H7 (cell line): ENCODE measurements at places on chromosomes 16 and 17.

DNA sequence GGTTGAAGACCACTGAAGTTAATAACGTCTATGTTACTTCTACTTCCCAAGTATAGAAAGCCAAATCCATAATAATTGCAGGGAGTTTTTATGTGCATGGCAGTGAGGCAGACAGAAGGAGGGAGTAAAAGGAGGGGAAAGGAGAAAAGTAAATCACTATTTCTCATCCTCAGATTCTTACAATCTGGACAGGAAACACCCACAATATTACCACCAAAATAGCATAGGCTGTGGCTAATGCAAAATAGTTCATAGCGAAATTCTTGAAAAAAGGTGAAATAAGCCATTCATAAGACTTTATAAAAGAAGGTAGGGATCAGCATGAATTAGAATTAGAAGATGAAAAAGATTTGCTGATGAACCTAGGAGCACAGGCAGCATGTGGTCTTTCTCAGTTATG, 128.1 kb downstream of the KCNJ2 start:
- DNase-seq, result no peak

- DNase-seq, result no peak
Measured at GRCh38 chr16:87559945-87560344, 42.4 kb upstream of the JPH3 start.

DNA sequence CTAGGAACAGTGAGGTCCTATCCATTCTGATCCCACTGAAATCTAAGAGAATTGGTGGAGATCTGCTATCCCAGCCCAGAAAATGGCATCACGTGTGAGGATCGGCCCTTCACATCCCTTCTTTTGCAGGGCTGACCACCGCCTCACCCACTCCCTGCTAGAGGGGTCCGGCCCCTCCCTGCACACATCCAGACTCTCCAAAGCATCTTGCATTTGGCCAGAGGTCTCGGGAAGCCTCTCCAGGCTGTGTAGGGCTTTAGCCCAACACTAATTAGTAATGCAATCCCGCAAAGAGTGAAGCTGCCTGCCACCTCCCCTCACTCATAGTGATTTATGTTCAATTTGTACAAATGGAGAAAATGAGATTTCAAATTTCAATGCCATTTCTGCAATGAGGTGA, 434.4 kb upstream of the ZFHX3 start:
- no peak for DNase-seq

DNA sequence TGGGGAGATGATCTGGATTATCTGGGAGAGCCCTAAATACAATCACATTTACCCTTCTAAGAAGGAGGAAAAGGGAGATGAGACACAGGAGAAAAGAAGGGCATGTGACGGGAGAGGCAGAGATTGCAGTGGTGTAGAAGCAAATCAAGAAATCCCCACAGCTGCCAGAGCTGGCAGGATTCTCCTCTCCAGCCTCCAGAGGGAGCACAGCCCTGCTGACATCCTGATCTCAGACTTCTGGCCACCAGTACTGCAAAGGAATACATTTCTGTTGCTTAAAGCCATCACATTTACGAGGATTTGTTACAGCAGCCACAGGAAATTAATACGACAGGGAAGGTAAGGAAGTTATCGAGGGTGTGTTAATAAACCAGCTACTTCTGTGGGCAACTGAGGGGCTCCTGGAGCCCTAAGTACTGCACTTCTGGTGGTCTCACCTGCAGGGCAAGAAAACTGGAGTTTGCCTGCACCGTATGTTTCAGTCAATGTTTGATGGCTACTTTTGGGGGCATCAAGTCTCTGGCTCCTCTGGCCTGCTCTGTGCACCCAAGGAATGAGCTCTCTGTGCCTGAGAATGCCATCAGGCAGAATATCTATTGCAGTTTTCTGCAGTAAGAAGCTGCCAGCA, 22.9 kb upstream of the CDH13 start:
- DNase-seq, result peak; percentile 42

DNA sequence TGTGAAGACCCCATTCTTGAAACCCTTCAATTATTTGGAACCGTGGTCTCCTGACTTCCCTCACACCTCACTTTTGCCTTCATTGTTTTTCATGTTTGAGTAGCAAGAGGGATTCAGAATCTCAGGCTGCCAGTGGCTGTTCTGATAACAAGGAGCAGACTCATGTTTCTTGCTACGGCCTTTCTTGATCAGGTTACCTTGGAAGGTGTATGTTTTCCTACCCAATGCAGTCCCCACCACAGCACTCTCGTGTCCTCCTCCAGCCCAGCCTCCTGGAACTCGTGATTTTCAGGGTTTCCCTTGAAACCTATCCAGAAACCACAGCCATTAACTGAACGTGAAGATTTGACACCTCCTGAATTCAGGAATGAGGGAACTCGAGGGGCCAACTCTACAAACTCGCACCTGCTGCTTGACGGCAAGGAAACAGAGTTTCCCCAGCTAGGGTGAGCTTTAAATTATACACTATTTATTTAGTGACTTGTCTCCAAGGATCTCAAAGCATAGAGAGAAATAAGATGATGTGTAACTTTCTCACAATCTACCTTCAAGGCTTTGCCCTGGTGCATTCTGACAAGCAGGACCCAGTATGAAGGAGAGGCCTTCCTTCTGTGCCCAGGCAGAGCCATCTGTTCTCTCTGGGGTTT, 1.6 kb downstream of the ZFHX3 start:
- DNase-seq, result no peak

GRCh38 chr16:26547681-26548080, 519.0 kb upstream of the C16orf82 start:
- no peak for DNase-seq

DNA sequence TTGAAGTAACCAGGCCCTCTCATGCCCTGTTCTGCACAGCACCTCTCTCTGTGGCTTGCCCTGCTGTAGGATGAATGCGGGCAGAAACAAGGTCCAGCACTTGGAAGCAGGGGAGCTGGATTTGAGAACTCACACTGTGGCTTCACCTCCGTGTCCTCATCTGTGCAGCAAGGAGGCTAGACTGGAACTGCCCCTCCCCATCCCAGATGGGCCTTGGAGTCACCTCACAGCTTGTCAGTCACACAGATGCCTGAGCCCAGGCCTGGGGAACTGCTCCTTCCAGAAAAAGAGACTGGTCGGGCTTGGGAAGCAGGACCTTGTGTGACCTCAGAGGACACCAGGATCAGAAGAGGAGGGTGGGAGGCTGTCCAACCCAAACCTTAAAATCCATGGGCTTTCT, 180.8 kb downstream of the CCT6B start:
- no peak for DNase-seq

DNA sequence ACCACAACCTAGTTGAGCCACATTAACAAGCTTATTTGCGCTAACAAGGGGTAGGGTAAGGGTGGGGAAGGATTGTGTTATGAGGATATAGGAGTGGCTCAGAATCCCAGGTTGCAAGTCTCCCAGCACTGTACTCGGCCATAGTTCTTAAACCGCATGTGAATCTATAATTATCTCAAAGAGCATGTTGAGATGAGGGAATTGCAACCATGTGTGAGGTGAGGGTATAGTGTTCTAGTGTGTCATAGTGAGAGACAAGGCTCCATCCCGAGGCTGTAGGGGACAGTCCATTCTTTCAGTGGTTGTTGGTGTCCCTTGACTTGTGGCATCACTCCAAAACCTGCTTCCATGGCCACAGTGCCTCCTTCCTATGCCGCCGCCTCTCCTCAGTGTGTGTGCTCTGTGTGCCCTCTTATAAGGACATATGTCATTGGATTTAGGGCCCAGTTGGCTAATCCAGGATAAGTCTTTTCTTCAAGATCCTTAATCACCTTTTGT, 22.7 kb upstream of the ATP5MC1 start:
- no peak for DNase-seq

- peak; percentile 89 for DNase-seq
Measured at GRCh38 chr17:21098934-21099689, 27.7 kb upstream of the DHRS7B start.

GRCh38 chr16:64866021-64866420, 255.8 kb downstream of the CDH11 start:
- no peak for DNase-seq

DNA sequence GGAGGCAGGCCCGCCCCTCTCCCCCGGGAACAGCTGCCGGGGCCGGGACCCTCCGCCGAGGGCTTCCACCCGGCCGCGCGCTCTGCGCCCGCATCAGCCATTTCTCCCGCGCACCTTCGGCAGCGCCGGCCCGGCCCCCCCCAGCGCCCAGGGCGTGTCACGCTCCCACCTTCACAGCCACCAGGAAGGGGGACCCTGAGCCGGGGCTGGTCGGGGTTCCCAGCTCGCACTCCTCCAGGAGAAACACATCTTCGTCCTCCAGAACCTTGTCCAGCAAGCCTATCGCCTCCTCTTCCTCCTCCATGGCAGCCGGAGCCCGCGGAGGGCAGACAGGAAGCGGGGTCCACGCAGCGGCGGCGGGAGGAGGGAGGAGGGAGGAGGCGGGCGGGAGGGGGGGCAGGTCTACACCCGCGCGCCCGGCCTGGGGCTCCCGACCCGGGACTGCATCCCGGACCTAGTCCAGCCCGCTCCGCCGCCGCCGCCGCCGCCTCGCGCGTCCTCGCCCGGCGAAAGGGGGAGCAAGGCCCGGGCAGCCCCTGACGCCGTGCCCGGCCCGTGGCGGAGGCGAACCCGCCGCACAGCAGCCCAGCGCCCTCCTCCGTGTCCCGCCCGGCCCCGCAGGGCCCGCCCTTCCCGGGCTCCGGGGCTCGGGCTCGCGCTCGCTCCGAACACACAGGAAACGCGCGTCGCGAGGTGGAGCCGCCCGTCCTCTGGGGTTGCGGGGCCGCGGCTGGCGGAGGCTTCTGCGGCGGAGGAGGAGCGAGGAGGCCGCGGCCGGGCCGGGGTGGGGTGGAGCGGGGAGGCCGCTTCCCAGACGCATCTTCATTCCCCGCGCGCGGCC, 70.8 kb downstream of the ABR start:
- DNase-seq, result peak; percentile 83

DNA sequence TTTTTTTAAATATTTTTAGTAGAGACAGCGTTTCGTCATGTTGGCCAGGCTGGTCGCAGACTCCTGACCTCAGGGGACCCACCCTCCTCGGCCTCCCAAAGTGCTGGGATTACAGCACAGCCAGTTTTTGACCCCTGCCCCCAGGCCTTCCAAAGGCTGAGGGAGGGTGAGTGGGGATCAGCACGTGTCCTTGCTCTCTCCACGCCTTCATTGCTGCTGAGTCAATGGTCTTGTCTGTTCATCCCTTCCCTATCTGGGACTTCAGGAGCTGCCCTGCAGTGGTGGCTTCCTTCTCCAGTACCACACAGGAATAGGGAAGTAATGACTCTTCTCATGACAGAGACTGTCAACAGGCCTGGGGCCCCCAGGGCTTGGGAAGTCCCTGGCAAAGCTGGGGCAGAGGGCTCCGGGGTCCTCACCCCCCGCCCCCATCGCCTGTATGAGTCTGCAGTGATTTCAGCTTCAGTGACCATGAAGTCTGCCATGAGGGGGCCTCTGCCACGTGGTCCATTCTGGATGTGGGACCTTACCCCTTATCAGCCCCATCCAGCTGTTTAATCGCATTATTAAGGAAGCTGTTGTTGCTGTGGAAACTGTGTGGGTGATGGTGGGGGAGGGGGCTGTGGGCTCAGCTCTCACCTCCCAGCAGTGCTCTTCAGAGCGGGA, 6.1 kb downstream of the ABCC3 start:
- no peak for DNase-seq

DNA sequence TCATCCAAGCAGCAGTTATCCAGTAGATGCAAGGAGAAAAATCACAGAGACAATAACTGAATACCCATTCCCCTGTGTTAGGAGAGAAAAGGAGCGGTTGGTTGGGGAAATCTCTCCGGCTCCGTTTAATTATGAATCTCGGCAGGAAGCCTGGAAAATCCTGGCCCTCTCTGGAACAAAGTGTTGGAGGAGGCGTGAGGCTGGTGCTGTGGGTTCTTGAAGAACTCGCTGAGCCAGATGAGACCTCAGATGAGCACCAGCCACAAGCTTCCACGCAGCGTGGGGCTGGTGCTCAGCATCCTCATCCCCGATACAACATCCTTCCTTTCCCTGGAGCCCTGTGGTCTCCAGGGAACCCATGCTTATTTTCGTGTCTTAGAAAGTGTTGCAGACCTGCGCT, 39.7 kb downstream of the CACNG4 start:
- no peak for DNase-seq

- DNase-seq, result no peak
Measured at GRCh38 chr16:86611525-86611855, 33.1 kb downstream of the FOXL1 start.

GRCh38 chr17:9002227-9002605, 19.1 kb upstream of the NTN1 start:
- DNase-seq, result peak; percentile 72

- peak; percentile 39 for DNase-seq
Measured at GRCh38 chr16:72467157-72467759, 295.3 kb upstream of the PMFBP1 start.

- no peak for DNase-seq
Measured at GRCh38 chr17:45581860-45582259, 91.3 kb upstream of the PLEKHM1 start.

DNA sequence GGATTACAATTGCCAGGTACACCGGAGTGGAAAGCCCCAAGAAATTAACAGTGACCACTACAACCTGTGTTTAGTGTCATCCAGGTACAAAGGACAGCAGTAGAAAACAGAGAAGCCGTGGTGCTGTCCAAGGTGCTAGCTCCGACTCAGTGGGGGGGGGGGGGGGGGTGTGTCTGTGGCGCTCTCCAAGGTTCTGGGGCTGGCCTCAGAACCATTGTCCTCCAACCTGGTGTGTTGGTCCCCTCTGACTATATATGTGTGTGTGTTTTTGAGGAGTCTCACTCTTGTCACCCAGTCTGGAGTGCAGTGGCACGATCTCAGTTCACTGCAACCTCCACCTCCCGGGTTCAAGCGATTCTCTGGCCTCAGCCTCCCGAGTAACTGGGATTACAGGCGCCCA, 5.8 kb upstream of the ZNF23 start:
- DNase-seq, result peak; percentile 80

DNA sequence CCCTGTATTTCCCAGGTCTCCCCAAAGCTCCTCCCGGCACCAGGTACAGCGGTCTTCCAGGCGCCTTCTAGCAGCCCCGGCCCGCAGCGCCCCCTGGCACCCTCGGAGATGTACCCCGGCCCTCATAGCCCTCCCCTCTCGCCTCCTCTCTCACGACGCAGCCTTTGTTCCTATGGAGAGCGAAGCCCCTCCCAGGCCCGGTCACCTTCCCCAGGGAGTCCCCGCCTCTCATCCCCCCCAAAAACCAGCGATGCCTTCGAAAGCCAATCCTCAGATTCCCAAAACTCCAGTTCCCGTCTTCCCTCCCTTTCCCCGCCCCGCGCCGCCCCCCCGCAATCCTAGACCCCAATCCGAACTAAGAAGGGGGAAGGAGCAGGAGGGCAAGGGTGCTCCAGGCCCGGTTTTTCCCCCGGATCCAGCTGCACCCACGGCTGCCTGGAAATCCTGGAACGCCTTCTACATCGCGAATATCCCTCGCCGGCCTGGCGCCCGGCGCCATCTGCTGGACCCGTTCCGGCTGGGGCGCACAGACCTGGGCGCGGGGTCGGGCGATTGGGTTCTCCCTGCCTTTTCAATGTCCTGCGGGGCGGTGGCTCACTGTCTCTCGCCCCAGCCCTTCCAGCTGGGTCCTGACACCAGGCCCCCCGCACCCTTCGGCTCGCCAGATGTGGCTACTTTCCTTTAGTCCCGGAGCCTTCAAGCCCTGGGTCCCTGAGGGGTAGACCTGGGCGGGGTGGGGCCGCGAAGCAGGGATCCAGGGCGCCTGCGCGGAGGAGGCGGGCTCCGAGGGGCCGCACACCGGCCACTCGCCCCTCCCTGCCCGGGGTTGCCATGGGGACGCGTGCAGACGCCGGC, at the start of gene DNAH2:
Gene DNAH2, plus strand, starts transcription at position 844 of the 855 bp plus-strand sequence. CDS start 1,991 bp downstream, outside the sequence.
- peak; percentile 99 for DNase-seq

- peak; percentile 73 for DNase-seq
Measured at GRCh38 chr16:19860166-19861041, 24.2 kb downstream of the GPRC5B start.

- DNase-seq, result peak; percentile 61
Measured at GRCh38 chr16:31130336-31130891, 5.1 kb downstream of the PRSS8 start.

- no peak for DNase-seq
Measured at GRCh38 chr17:39304188-39304587, 78.4 kb upstream of the STAC2 start.
